AG10803 (cell line): ENCODE measurements at places on chromosomes 2 and 18.

- DNase-seq: no peak
Observed at GRCh38 chr2:8581234-8581561, 100.7 kb upstream of the ID2 start.

DNA sequence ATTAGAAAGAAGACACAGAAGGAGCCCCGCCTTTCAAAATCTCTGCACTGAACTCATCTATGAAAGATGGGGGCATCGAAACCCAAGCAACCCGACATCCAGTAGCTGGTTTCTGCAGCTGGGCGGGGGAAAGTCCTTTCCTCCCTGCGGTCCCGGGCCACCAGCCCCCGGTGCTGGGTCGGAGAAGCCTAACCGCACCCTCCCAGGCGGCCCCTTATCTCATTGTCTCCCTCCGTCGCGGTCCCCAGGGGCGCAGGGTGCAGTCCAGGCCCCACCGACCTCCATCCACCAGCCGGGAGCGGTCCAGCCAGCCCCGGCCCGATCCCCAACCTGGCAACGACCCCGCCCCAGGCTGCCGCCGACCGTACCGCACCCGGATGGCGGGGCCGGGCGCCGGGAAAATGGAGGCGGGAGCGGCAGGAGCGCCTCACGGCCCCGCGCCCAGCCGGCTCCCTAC, 452 bp downstream of the RAPH1 start:
- DNase-seq: no peak

GRCh38 chr2:27261926-27262298, 935 bp downstream of the SLC30A3 start:
- no peak for DNase-seq

GRCh38 chr2:47595687-47596086, 187.3 kb upstream of the MSH6 start:
- no peak for DNase-seq

DNA sequence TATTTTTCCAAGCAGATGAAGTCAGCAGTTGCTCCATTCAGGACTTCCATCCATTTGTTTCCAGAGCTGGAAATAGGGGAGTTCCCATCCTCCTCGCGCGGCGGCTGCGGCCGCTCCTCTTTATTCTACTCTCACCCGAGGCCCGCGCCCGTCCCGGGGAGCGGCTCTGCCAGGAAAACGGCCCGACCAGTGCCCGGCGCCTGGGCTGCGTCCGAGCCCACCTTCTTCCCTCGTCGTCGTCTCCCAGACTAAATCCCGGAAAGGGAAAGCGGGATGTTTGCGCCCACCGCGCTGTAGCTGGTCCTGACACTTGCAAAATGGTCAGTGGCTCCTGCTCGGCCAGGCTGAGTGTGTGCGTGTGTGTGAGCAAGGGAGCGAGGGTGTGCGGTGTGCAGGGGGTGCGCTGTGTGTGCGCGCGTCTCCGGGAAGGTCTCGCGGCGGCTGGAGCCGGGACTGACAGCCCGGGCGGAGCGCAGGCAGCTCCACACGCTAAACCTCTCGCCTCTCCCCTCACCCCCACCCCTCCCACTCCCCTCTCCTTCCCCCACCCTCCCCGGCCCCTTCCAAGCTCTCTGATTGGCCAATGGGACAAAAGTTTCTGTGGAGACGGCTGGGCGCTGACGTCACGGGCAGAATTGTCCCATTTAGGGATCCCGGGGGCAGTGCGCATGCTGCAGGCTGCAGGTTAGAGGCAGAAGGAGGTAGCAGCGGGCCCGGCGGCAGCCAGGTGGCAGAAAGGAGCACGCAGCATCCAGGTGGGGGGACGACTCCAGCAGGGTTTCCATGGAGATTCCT, at the start of gene NOL4:
Gene NOL4, minus strand, starts transcription at position 491 of the 795 bp plus-strand sequence. CDS start 1,660 bp downstream, outside the sequence.
- no peak for DNase-seq

DNA sequence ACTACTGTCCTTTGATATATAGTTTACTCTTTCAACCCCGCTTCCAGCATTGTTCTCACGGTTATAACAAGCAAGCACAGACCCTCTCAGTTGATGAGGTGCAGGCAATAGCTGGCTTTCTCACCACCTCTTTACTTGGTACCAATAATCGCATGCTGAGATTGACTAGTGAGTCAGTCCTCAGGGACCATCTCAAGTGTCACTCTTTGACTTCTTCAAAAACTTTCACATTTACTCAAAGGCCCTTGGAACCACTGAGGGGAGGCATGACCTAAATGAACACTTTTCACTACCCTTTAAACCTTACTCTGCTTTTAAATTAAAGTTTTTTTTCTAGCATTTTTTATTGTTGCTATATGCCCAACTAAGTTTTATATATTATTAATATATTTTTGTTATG, 101.8 kb downstream of the DAW1 start:
- no peak for DNase-seq

- DNase-seq: no peak
Observed at GRCh38 chr2:102251042-102251848, 60.1 kb upstream of the IL1RL1 start.

DNA sequence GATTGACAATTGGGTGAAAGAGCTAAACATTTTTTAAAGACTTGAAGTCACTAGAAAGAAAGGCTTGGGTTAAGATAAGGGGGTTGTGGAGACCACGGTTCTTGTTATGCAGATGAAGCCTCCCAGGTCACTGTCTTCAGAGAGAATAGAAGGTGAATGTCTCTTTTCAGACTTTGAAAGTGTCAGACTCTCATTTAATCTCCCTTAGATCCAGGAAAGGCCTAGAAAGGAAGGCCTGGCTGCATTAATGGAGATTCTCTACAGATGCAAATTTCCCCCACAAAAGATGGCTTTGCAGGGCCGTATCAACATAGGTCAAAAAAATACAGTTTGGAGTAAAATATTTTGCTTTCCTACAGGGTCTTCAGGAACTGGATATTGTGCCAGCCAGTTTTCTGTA, 193.9 kb downstream of the RTP5 start:
- no peak for DNase-seq
